ENCODE measurements at places on chromosomes 5 and 9.

DNA sequence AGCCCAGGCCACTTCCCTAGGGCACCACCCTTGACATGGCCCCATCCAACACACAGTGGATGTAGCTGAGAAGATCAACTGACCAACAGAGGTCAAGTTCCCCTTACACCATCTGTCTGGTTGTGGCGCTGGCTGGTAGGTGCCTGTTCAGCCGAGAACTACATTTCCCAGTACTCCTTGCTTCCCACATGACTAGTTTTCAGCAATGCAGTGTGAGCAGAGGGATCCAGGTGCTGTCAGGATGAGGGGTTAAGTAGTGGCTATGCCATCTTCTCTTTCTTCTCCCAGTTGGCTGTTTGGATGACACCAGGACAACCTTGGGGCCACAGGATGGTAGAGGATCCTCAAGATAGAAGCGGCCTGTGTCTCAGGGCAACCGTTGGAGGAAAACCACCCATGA lies 48.6 kb upstream of the SH3PXD2B start:
- no peak overlapping the region for H3K27ac ChIP-seq
- no peaks in the 10 kb centered on the region for H3K36me3 ChIP-seq
- no peaks in the 10 kb centered on the region for H3K4me1 ChIP-seq

DNA sequence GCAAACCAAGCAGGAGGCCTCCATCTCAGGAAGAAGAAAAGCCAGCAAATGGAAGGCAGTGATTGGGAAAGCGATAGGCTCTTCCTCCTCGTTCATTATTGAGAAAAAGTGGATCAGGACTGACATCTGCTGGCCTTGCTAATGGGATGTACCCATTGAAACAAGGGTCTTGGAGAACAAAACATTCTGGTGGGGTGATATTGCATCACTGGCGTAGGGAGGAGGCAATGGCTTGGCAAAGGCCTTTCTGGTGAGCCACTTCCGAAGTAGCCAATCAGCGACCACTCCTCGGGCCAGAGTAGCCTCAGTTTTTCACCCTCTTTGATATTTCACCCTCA lies 86.7 kb upstream of the NFIB start:
- H3K27ac ChIP-seq = peak overlapping the region; percentile 37
- DNase-seq = peak; percentile 83
- no peaks in the 10 kb centered on the region for H3K27me3 ChIP-seq
- no peak overlapping the region for H3K4me3 ChIP-seq
- H3K36me3 ChIP-seq = no peaks in the 10 kb centered on the region
- H3K4me1 ChIP-seq = peaks cover 5% of the 10 kb centered on the region

DNA sequence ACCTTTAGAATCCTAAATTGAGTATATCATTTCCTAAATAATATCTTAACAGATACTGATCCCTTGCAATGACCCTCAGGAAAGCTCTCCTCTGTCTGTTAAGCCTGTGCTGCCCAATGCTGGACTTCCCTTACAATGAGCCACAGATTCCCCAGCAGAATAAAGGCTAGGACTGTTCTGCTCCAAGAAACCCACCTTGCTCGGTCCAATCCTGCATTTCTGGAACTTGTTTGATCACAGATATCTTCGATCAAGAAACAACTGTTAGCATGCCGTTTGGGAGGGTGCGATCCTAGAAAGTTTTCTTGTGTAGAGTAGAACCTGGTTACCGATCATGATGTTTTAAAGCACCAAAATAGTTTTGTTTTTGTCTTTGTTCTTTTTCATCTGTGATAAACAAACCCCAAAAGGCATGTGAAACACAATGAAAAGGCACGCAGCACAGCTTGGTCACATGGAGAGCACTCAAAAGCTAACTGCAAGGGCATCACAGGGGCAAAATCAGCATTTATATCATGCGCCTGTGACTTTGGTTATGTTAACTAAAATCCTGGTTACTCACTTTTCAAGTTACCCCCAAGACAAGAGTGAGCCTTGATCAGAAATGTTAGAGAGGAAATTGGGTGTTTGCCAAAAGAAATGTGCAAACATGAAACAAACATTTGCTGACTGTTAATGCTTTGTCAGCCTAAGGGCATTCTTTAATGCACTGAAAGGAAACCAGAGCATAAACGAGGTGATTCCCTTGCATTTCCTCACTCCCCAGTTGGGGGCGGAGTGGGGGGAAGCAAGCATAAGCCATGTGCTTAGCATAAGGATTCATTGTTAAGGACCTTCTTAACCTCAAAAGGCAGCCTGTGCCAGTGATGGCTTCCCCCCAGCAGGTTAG lies 61.9 kb upstream of the ADAMTS16 start:
- peaks cover 77% of the 10 kb centered on the region for H3K27me3 ChIP-seq
- H3K4me3 ChIP-seq = no peak overlapping the region
- no peak overlapping the region for H3K27ac ChIP-seq
- peak; percentile 11 for DNase-seq

DNA sequence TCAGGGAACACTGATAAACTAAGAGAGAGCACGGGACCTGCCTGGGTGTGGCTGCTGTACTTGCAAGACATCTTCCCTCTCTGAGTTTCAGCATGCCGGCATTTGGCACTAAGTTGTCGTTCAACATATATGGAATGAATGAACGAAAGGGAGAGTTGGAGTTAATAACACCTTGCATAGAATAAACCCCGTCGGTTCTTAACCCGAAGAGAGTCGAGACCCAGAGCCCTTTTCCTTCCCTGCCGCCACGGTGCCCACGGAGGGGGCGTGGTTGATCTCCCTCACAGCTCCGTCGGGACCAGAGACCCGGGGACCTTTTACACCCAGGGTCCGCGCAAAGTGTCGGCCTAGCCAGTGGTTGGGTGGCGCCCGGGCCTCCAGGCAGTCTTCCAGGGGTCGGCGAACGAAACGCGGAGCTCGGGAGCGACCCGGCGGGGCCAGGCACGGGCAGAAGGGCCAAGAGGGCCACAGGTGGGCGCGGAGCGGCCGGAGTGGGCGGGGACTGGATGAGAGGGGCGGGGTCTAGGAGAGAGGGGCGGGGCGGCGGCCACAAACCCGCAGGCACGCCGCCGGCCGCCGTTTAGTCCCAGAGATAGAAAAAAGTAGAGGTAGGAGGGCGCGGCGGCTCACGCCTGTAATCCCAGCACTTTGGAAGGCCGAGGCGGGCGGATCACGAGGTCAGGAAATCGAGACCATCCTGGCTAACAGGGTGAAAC lies 735 bp upstream of the RPL26L1 start:
- no peaks in the 10 kb centered on the region for H3K27me3 ChIP-seq
- DNase-seq = peak; percentile 44
- peaks cover 7% of the 10 kb centered on the region for H3K4me1 ChIP-seq
- peak overlapping the region; percentile 66 for H3K27ac ChIP-seq
- H3K4me3 ChIP-seq = peak overlapping the region; percentile 71

DNA sequence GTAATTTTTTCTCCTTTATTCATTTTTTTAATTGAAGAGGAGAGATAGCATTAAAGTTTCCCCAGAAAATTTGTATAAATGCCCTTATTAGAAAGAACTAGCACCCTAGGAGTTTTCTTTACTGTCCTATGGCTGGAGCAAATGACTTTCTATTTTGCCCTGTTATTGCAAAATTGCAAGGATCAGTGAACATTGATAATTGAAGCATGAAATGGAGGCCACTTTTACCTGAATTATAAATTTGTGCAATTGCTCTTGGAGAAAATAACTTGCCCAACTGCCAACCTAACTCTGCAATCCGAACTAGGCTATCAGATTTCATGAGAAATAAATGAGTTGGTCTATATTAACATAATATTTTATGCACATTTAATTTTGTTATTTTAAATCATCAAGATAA lies 111.9 kb downstream of the MTRR start:
- no peak overlapping the region for H3K4me3 ChIP-seq
- H3K36me3 ChIP-seq = no peaks in the 10 kb centered on the region
- H3K27me3 ChIP-seq = no peaks in the 10 kb centered on the region
- DNase-seq = no peak

- no peaks in the 10 kb centered on the region for H3K27me3 ChIP-seq
- no peaks in the 10 kb centered on the region for H3K36me3 ChIP-seq
- no peak for DNase-seq
- H3K4me3 ChIP-seq = no peak overlapping the region
- no peak overlapping the region for H3K27ac ChIP-seq
Measured at GRCh38 chr5:56313596-56313995, 80.5 kb upstream of the ANKRD55 start.

DNA sequence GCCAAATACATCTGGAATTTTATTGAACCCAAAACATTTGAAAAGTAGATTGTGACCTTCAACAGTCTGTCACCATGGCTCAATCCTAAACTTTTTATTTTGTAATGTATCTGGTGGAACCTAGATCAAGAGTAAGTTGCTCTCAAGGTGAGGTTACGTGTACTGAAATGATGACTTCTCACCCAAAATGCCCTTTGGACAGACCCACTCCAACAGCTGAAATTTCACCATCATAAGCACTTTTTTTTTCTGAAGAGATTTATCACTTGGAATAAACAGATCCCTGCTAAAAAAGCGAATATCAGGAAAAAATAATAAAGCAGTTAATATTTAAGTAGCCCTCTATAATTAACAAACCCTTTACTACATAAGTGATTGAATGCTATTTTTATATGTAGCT lies 155.0 kb upstream of the FBXL7 start:
- DNase-seq = no peak
- no peaks in the 10 kb centered on the region for H3K36me3 ChIP-seq
- no peaks in the 10 kb centered on the region for H3K27me3 ChIP-seq

- H3K4me1 ChIP-seq = peaks cover 6% of the 10 kb centered on the region
- no peaks in the 10 kb centered on the region for H3K36me3 ChIP-seq
- no peak overlapping the region for H3K27ac ChIP-seq
- no peak for DNase-seq
- no peak overlapping the region for H3K4me3 ChIP-seq
Measured at GRCh38 chr9:2725898-2726649, 8.8 kb downstream of the KCNV2 start.

DNA sequence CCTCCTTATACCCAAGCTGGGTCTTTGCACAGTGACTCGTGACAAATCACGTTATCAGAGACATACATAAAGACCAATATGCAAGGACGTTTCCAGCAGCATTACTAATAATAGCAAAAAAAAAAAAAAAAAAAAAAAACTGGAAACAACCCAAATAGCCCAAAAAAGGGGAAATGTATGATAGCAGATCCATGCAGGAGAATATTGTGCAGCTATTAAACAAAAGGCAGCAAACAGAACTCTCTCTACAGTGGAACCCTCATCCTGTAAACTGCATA lies 37.7 kb downstream of the C5orf15 start:
- H3K27ac ChIP-seq = no peak overlapping the region
- H3K36me3 ChIP-seq = no peaks in the 10 kb centered on the region
- H3K4me3 ChIP-seq = no peak overlapping the region
- DNase-seq = no peak

DNA sequence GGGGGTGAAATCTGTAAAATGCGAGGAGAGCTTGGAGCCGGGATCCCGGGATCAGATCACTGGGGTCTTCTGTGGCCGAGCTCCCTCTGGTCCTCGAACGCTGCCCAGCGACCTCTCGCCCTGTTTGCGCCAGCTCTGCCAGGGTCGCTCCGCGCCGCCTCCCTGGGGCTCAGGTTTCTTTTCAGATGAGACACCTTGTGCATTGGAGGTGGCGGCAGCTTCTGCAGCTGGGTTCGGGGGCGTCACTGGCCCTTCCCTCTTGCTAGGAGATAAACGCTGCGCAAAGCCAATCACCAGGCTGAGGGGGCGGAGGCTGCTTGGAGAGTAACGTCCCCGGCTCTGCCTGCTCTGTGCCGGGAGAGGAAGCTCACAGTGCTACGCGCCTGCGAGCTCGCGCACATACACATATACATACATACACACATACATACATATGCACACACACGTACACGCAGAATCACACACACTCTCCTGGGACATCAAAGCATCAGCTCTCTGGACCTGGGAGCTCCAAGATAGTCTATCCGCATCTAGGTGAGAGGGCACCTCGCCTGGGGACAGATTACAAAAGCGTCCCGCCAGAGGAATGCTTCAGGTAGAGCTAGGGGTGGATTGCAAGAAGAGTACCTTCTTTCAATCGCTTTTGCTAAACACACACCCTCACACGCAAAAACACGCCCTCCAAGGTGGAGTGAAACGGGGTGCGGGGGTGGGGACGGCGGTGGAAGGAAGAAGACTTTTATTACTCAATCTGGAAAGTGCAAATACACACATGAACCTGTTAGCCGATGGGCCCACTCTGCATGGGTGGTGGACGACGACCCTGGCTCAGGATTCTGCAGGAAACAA lies at the start of gene ST8SIA4:
TSS of gene ST8SIA4 (minus strand) at position 244 of the 849 bp plus-strand sequence. CDS start 327 bp downstream, outside the sequence.
- peaks cover 15% of the 10 kb centered on the region for H3K4me1 ChIP-seq
- H3K36me3 ChIP-seq = no peaks in the 10 kb centered on the region
- peak; percentile 71 for DNase-seq
- peaks cover 85% of the 10 kb centered on the region for H3K27me3 ChIP-seq
- H3K4me3 ChIP-seq = peak within 1 kb of the TSS; percentile 36

GRCh38 chr9:21110708-21111576 lies 30.7 kb downstream of the IFNW1 start:
- H3K4me1 ChIP-seq = peaks cover 4% of the 10 kb centered on the region
- H3K27ac ChIP-seq = no peak overlapping the region
- no peaks in the 10 kb centered on the region for H3K36me3 ChIP-seq
- peak; percentile 74 for DNase-seq
- H3K4me3 ChIP-seq = no peak overlapping the region
- no peaks in the 10 kb centered on the region for H3K27me3 ChIP-seq

GRCh38 chr5:120258123-120258522 lies 206.0 kb upstream of the PRR16 start:
- no peaks in the 10 kb centered on the region for H3K27me3 ChIP-seq
- no peak overlapping the region for H3K4me3 ChIP-seq
- H3K4me1 ChIP-seq = no peaks in the 10 kb centered on the region
- H3K36me3 ChIP-seq = no peaks in the 10 kb centered on the region

GRCh38 chr9:89878687-89879086 lies 273.9 kb downstream of the GADD45G start:
- no peak overlapping the region for H3K4me3 ChIP-seq
- no peaks in the 10 kb centered on the region for H3K27me3 ChIP-seq
- no peak for DNase-seq
- H3K36me3 ChIP-seq = no peaks in the 10 kb centered on the region
- H3K4me1 ChIP-seq = no peaks in the 10 kb centered on the region

DNA sequence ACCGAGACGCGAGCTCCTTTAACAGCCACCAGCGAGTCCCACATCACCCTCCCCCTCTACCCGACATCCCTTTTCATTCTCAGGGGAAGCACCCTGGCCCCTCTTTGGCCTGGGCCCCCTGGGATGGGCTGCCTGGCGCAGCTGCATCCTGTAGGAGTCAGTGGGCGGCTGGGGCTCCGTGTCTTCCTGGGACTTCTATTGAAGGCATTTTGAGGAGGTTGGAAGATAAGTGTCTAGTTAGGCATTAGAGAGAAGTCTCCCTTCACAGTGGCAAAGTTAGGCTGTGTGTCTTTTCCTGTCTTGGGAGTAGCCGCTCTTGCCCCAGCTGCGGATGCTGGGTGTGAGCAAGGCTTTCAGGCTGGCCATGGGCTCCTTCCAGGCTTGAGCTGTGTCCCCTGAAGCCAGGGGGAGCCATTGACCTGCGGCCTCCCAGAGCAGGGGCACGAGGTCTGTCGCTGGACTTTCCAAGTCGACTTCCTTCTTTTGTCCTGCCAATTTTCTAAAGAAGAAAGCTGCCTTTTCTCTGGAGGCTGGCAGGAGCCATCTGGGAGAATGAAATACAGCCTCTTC lies 18.6 kb upstream of the NKD2 start:
- H3K27me3 ChIP-seq = no peaks in the 10 kb centered on the region
- H3K36me3 ChIP-seq = no peaks in the 10 kb centered on the region
- DNase-seq = no peak
- peaks cover 15% of the 10 kb centered on the region for H3K4me1 ChIP-seq
- peak overlapping the region; percentile 52 for H3K27ac ChIP-seq
